CD4-positive, alpha-beta T cell treated with Interleukin-17A for 1 hour (primary cell): ENCODE measurements at places on chromosomes 11 and 22.

DNA sequence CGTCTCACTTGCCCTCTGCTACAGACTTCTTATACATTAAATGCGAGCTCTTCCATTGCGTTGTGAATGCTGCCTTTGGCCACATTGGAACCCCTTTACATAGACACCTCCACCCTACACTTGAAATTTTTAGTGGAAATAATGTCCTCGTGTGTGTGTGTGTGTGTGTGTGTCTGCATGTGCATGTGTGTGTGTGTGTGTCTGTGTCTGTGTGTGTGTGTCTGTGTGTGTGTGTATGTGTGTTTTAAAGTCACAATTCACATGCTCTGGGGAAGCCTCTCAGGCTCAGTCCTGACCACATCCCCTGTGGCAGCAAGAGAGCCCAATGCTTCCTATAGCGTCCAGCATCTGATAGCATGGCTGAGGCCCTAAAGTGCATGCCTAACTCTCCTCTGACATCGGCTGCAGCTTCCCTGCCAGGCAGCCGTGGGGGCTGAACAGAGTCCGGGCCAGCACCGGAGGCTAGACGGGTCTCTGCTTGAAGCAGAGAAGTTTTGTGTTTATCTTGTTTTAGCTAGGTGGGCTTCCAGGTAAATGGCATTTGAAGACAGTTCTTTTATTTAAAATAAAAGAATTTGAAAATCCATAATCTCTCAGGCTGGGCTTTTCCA lies 64.5 kb upstream of the EMID1 start:
- no peak for DNase-seq

- no peak for DNase-seq
These were observed 61.3 kb downstream of the CD6 start for GRCh38 chr11:61032824-61033223.

- no peak for DNase-seq
These were observed 1206.3 kb upstream of the CNTN5 start for GRCh38 chr11:97814325-97814959.

DNA sequence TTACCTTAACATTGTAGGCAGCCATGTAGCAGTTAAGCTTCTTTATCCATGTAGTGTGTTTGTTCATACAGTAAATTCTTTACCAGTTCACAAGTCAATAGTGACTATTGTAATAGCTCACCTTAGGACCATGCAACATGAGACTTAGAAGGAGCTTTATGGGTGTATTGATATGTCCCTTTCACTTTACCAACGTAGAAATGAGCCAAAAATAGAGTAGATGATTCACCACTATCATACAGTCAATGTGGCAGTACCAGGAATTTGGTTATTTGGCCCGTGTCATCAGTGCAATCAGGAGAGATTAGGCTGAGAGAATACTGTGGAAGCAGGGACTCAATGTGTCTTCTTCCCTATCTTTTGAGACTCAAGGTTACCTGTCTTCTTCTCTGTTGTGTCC lies 4.7 kb downstream of the ZDHHC13 start:
- no peak for DNase-seq

- DNase-seq, result no peak
These were observed 24.4 kb upstream of the SNX19 start for GRCh38 chr11:130940706-130941105.

GRCh38 chr11:6681949-6682348 lies 1.2 kb downstream of the MRPL17 start:
- DNase-seq, result no peak

DNA sequence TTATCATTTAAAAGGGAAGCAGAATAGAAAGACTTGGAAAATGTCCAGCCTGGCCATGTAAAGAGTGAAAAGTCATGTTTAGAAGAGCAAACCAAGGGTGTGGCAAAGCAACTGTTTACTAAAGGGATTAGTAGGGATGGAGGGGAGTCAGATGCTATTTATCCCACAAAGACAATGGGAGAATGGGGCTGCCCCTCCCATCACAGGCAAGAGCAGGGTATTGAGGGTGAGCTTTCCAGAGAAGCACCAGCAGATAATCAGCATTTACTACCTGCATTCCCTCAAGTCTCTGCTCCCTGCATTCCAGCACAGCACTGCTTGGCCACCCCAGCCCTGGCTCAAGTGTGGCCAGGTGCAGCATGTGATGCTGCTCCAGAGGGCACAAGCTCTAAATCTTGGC lies 18.5 kb upstream of the QSER1 start:
- no peak for DNase-seq

GRCh38 chr11:128963744-128964325 lies 21.2 kb upstream of the TP53AIP1 start:
- no peak for DNase-seq
